Activated CD8-positive, alpha-beta memory T cell treated with anti-CD3 and anti-CD28 coated beads for 4 hours (primary cell): ENCODE measurements at places on chromosomes 4 and X.

DNA sequence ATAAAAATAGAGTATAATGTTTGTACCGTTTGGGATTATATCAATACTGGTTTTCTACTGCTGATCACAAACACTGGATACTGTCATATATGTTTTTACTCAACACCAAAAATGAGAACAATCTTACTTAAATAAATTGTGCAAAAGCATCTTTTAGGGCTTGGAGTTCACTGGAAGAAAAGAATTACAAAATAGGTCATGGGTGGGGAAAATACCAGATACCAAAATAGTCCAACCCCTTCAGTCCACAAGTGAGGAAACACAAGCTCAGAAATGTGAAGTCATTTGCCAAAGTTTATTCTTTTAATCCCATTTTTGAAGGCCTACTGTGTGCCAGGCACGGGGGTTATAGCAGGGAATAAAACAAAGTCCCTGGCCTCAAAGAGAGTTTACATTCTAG is 64.4 kb downstream of the ADGRG2 start:
- DNase-seq: no peak

DNA sequence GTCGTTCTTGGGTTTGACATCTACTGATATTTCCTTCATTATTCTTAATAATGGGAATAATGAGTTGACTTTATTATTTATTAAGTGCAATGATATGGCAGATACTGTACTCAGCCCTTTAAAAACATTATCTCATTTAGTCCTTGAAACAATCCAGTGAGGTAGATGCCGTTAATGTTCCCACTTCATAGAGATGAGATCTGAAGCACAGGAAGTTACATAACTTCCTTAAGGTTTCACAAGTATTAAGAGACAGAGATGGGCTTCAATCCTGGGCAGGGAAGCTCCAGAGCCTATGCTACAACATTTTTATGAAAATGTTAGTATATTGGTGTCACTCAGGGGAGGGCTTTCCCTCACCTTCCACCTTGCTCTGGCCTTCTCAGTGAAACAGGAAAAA is 9.7 kb upstream of the KLHL13 start:
- DNase-seq: no peak

DNA sequence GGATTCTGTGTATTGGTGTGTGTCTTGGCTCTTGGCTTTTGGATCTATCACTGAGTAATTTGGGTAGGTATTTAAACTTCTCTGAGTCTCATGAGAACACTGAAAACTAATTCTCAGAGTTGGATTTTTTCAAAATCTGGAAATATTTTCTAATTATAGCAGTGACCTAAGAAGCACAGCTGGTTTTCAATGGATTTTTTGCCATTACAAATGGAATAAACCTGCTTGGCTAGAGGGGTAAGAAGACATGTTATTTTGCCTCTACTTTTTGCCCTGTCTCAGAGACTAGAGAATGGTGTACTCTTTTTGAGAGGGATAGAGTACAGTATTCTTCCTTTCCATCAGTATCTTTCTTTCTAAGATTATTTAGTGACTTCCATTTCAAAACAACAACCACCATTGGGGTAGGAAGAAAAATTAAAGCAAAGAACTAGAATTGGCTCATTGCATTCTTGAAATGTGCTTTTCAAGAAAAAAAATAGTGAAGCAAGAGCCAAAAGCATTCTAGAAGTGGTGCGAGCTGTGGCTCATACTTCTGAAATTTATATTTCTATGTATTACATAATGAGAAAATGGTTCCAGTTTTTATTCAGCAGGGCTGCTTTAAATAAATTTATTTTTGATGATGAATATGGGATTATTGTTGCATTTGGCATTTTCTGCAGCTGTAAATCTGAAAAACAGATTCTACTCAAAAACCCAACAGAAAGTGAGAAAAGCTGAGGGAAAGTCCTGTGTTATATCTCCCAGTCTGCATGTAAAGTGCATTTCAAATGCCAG is 850.2 kb upstream of the SLIT2 start:
- no peak for DNase-seq

DNA sequence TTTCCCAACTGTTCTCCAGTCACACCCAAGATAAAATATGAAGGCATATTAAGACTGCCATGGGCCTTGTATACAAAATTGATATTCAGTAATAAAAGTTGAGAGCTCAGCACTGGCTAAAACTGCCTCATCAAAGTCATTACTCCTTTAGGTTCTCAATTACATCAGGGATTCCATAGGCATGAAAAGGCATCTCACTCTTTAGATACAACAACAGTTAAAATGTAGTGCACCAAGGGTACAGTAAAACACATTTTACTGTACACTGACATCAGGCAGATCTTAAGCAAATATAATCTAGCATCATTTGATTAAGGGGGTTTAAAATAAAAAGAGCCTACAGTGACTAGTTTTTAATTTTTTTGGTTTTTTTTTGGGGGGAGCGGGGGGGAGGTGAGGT is 107.7 kb downstream of the PPP3CA start:
- DNase-seq: no peak

DNA sequence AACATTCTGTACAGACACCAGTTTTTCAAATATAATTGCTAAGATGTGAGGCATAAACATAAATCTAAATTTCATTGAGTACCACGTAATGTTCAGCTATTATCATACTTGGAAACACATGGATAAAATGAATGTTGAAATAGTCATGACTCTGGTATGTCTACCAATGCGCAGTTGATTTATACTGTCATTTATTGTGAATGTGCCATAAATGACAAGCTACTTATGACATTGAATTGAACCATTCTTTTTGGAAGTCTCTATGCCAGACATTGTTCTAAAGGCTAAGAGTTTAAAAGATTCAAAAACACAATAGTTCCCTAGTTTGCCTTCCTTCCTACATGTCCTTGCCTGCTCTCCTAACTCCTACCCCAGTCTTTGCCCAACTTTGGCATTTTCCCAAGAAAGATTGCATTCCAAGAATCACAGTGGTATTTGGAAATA is 96.6 kb upstream of the DMD start:
- no peak for DNase-seq

GRCh38 chr4:77454858-77455257 is 150.8 kb upstream of the CXCL13 start:
- no peak for DNase-seq

DNA sequence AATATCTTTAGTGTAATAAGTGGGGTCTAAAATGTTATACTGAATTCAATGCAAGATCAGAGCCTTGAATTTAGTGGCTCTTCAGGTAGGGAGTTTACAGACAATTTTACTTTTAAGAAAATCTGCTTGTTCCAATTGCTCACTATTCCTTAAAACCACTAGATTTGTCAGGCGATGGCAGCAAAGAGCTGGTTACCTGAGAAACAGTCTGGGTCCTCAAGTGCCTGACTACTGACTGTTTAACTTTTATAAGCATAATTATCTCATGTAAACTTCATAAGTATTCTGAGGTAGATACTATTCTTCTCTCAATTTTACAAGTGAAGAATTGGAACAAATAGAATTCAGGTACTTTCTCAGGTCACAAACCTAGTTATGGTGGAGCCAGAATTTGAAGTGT is 84.3 kb downstream of the RRAGB start:
- DNase-seq: no peak

GRCh38 chrX:134634691-134635090 is 23.6 kb downstream of the PLAC1 start:
- no peak for DNase-seq

DNA sequence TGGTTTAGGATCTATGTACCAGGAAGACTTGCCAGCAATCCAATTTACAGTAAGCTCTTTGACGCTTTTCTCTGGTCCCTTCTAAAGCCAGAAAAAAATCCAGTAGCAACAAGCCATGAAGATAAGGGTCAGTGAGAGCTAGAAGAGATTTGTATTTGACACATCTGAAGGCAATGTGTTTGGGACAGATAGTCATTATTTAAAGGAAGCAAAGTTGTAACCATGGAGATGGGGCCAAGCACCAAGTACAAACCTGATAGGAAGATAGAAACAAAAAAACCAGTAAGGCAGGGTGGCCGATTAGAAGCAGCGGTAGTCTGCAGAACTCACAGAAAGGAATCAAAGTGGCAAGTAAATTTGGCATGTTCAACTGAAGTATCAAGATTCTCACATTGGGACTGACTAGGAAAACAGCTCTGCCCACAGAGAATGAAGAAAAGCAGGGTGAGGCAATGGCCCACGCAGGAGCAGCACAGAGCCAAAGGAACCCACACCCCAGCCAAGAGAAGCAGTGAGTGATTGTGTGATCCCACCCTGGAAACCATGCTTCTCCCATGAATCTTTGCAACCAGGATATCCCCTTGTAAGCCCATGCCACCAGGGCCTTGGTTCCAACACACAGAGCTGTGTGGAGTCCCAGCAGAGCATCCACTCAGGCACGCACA is 12.9 kb upstream of the C4orf54 start:
- no peak for DNase-seq

GRCh38 chr4:140463182-140463581 is 34.9 kb downstream of the MGAT4D start:
- no peak for DNase-seq

DNA sequence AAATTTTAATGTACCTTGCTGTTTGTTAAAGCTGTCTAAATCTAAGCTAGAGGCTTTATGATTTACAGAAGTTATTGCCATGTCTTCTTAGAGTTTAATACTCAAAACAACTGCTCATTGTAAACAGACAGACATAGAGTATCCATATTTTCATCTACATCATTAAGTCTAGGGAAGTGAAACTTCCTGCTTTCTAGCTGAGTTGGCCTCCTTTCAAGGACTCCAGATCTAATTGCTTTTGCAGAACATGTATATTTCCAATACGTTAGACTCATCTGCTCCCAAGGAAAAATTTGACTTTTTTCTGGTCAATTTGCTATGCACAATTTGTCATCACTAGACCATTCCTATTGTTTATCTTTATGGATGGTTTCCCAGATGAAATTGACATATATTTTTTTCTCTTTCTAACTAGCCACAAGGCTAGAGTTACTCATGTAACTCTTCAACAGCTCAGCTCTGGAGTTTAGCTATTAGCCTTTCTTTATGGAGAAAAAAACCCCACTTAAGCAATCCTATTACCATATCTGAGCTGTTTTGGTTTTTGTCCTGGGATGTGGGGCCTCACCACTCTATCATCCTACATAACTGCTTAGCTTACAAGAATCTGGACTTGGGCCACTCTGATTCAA is 122.9 kb downstream of the PPA2 start:
- DNase-seq: no peak

DNA sequence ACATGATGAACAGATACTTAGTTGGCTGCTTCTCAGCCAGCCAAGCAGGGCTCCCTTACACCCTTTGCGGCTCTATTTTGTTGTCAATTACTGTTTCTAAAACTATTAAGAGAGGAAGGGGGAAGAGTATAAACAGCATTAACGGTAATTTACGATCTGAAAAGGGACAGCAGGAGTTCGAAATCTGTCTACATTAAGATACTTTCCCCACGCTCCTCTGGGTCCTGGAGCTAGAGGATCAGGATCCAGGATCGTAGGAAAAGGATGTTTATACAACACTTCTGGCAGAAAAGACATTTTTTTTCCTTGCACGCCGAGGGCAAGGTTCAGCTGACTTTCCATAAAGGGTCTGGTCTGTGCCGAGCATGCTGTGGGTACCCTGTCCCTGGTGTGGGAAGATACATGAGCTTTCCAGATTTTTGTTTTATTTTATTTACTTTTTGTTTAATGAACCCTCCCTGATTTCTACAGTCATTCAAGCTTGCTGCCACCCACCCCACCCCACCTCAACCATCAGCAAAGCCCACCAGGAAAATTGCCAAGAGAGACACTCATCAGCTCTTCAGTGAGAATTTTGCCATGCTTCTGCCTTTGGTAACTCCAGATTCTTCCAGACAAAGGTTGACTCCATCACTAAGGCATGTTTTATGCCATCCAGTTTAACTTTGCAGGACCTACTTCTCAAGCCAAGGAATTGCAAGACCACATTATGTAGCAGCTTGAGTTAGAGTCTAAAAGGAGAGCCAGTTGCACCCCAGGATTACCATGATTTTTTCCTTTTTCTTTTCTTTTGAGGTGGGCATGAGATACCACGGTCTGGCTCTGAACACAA is 188.1 kb downstream of the QDPR start:
- DNase-seq: no peak

GRCh38 chr4:153652051-153652784 is 31.9 kb upstream of the TLR2 start:
- DNase-seq: no peak

DNA sequence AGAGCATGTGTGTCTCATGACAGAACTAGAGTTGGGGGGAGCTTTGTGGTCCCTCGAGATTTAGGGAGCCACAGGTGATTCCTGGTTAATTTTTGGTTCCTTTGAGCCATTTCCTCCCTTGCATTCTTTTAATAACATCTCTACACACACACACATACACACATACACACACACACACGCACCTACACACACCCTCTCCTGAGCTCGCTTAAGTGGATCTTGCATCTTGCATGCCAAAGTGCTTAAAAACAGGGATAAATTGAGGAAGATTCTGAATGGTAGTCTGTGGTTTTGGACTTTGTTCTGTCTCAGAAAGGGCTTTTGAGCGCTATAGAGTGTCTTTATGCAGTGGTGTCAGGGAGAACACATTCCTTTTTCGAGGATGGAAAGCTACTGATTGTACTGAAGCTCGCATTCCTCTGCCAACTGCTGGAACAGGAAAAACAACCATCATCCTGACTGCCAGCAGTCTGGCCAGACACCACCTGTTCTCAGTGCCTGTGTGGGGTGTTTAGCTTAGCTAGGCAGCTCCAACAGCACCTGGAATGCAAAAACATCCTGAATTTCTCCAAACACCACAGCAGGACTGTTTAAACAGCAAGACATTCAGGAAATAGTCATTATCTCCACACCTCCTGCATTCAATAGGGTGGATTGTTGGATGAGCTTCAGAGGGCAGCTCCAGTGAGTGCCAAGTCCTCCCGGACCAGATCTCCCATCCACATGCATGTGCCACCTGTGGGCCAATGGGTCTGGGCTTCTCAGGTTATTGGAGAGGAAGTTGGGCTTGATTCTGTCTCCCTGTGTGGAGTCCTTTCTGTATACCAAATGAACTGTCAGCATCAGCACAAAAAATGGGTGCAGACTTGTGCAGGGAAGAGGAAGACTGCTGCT is 21.9 kb upstream of the IGFBP7 start:
- DNase-seq: no peak

GRCh38 chr4:88366460-88366859 is 12.2 kb upstream of the HERC6 start:
- DNase-seq: no peak

DNA sequence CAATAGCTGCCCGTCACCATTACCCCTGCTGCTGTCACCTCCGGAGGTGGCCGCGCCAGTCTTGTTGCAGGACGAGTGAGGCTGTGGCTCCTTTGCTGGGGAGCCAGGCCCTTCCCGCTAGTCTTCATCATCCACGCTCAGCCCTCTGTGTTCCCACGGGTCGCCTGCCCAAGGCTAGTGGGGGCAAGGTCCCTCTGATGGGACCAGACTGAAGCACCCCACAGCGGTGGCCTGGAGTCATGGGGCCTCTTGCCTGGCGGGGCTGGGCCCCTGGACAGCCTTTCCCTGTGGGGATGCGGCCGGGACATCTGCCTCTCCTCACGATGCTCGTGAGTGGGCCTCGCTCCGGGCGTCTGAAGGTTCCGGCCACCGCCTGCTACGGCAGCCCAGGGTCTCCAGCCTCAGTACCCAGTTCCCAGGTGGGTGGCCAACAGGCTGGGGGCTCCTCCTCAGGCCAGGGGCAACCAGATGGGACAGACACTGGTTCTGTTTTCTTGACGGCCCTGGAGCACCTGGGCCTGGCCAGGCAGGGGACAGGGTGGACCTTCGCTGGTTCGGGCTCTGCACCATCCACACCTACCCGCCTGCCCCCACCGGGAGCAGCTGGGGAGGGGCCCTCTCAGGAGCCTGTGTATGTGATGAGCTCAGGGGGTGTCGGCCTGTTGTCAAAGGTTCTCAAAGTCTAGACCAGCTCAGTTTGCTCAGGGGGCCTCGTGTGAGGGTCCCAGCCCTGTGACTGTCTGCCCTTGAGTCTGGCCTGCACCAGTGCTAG is 32.3 kb downstream of the DOK7 start:
- DNase-seq: no peak
